Osteocyte (in vitro differentiated cells): ENCODE measurements at places on chromosomes 6 and 20. TPM values are rescaled to one million over a fixed set of nuclear protein-coding genes. Genes with fewer than 3 reads are reported as not detected.

- DNase-seq = no peak
These were observed 839 bp upstream of the HRH3 start for GRCh38 chr20:62220666-62221568.

GRCh38 chr20:58576603-58576970 lies 61.4 kb upstream of the APCDD1L start:
- no peak for DNase-seq

DNA sequence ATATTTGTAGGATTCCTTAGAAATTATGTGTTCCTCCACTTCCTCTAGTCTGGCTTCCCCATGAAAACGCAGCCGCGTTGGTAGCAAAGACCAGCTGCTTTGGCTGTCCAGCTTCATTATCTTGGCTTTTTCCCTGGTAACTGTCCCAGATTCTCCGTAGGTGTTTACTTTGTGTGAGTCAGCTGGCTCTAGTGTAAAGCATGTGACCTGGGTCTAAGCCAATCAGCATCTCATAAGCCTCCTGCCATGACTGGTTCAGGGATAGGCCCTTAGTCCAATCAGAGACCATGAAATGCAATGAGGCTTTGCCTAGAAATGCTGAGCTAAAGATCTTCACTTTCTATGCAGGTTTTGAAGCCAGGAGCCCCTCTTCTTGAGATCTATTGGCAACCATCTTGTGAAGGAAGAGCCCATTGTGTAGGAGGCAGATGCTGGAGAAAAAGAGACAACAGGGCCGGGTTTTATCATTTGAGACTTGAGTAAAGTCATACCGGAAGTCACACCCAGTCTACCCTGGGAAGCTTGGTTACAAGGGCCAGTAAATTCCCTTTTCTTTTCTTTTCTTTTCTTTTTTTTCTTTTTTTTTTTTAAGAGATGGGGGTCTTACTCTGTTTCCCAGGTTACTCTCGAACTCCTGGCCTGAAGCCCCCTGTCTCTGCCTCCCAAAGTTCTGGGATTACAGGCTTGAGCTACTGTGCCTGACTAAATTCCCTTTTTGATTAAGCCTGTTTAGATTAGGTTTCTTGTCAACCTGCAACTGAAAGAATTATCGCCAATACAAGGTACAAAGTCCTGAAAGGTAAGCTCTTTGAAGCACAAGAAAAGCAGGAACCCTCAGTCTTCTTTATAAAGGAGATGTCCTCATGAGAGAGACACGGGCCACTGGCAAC lies 256.5 kb upstream of the RREB1 start:
- DNase-seq = no peak

DNA sequence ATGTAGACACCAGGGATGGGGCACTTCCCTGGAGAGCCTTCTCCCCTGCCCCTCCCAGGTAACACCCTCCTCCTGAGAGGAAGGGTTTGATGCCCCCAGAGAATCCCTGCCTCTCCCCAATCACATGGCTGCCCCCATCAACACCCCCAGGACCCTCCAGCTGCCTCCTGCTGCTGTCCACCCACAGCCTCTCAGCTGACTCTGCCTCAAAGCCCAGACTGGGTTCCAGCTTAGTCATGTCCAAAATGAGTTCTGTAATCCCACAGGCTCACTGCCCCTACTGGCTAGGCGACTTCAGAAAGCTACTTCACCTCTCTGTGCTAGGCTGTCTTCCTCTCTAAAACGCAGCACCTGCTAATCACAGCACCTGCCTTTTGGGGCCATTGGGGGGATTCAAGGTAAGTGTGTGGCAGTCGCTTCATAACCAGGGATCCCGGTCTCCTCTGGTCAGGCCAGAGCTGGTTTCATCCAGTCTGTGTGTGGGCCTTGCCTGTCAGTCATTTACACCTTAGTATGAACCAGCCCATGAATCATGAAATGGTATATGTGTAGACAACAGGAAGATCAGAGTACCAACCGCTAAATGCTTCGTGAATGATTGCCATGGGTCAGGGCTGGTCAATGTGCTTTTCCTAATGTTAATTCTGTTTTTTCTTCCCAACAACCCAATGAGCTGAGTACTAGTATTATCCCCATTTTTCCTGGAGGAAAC lies 40.4 kb downstream of the TFEB start:
- no peak for DNase-seq

- DNase-seq = no peak
These were observed 215.4 kb upstream of the DEFB112 start for GRCh38 chr6:50264995-50265571.

- DNase-seq = no peak
These were observed 75.4 kb upstream of the TMEM244 start for GRCh38 chr6:129936329-129937165.

Gene TMEM244
- not detected in 2 replicates for total RNA-seq
